ENCODE measurements at places on chromosomes 12 and 14.

GRCh38 chr14:38775986-38776385 is 327.0 kb downstream of the SEC23A start:
- DNase-seq = no peak

DNA sequence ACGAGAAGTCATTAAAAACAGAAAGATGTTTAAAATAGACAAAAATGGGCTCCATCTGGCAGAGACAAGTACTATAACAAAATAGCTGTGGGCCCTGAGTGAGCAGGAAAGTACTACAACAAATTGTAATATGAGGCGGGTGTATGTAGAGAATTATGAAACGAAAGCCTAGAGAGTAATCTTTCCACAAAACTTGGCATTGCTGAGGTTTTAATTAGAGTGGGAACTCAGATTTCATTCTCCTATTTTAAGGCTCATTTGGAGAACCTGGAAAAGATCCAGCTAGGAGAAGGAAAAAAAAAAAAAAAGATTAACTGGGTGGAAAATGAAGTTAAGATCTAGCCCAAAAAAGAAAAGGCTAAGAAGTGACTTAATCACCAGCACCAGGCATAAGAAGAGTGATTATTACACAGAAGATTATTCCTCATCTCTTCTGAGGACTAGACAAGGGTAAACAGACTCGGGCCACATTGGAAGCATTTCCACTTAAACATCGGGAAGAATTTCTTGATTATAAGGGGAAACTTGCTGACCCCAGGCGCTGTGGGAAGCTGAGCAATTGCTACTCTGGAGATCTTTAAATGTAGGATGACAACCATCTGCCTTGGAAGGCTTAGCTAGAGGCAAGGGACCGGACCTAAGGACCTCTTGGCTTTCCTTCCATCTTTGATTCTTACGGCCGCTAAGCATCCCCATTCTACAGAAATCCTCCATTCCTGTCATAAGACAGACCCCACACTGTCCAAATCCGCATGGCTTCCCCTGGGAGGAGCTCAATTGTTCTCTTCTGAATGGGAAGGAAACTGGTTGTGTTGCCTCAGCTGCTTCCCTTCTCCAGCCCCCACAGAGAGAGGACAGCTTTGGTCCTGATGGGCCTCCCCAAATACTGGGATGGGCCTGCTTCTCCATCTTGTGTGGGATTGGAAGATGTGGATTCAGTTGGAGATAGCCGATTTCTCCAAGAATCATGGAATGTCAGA is 40.6 kb downstream of the IGF1 start:
- no peak for DNase-seq

- no peak for DNase-seq
These were observed at the start of gene NEUROD4 for GRCh38 chr12:55019784-55020183. Gene NEUROD4, plus strand, starts transcription at chr12:55019974. Its CDS starts 6,466 bp downstream, at chr12:55026440.

DNA sequence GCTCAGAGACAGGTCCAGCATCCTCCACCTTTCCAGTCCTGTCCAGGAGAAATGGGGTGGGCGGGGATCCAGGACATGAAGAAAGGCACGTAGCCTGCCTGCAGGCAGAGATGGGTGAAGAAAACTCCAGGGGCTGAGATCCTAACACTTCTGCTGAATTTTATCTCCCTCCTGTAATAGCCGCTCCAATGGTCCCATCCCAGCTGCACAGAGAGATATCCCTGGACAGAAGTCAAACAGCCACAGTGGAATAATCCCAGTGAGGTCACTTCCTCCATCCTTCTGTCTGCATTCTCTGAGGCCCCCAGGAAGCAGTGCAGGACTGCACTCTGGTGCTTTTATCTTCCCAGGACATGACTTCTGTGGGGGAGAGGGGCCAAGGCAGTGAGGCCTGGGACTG is 26.3 kb downstream of the KRT18 start:
- no peak for DNase-seq

- peak; percentile 64 for DNase-seq
These were observed 1030.4 kb downstream of the TMEM121 start for GRCh38 chr14:106556665-106557289.

GRCh38 chr14:62667421-62667914 is 377.8 kb downstream of the KCNH5 start:
- DNase-seq = no peak

DNA sequence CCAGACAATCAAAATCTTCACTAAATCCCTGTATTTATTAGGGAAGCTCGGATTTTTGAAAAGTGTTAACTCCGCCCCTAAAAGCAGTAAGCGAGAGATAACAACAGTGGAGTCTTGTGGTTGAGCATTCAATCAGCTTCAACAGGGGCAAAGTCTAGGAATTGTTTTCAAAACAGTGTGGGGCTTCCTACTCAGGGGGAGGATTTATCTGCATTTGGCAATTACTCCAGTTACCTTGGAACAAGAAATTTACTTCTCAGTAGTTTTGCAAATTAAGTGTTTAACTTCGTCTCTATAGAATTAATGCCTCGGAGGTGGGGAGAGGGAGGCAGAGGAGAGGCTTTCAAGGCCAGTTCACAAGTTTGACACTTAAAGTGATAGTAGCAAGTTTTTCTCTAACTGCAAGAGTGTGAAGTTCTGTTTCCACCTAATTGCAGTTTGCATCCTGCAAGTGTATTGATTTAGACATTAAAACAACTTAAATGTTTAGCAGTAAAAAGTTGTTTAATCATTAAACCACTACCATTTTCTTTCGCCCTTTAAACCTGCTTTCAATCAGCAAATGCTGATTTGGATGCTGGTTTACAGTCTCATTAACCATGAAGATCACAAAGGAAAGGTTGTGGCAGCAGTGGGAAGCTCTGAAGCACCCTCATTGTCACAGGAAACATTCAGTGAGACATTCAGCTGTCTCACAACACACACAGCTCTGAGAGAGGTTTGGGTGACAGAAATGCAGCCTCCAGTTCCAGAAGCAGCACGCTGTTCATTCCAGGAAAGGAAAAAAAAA is 102.0 kb downstream of the HMGA2 start:
- no peak for DNase-seq

- no peak for DNase-seq
These were observed 448.8 kb downstream of the FLRT2 start for GRCh38 chr14:85978582-85979250.

- DNase-seq = no peak
These were observed 178.4 kb downstream of the ITPR2 start for GRCh38 chr12:26654623-26655022.

GRCh38 chr14:66140213-66140918 is 345.8 kb upstream of the CCDC196 start:
- no peak for DNase-seq

- no peak for DNase-seq
These were observed 129.9 kb downstream of the NPAS3 start for GRCh38 chr14:33068626-33069025.

- peak; percentile 24 for DNase-seq
These were observed 26.2 kb downstream of the RFLNA start for GRCh38 chr12:124321040-124321481.

- no peak for DNase-seq
These were observed 164.0 kb downstream of the FOXN3 start for GRCh38 chr14:89252887-89253532.

DNA sequence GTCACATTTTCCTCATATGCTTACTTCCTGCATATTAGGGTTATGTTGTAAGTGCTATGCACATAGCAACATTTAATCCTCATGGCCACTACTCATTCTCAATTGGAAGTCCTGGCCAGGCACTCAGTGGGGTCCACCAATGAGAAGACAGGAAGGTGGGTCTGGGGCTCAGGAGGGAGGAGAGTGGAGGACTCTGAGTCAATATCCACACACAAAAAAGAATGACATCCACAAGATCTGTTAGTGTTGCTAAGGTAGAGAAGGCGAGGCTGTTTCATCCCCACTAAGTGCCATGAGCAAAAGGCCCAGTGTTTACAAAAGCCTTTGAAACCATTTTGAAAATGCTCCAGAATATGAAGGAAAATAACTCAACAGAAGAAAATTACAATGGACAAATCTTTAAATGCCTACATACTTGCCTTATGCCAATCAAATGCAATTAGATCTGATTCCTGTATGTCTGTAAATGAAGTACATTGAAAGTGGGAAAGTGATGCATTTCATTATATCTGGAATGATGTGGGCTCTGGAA is 53.9 kb downstream of the EID3 start:
- no peak for DNase-seq

DNA sequence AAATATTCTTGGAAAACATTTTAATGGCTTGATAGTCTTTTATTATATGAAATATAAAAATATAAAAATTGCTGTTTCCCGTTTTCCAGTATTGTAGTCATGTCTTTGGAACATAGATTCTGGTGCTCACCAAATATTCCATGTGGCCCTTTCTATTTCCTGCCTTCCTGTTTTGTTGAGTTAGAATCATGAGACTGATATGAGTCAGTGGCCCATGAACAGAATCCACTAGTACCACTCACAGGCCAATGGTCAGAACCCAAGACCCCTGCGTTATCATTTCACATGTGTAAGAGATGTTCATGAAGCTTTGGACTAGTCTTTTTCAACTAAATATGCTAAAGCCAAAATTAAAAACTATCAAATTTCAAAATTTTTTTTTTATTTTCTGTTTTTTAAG is 56.9 kb downstream of the BICD1 start:
- no peak for DNase-seq

GRCh38 chr14:55450124-55450523 is 9.7 kb upstream of the TBPL2 start:
- no peak for DNase-seq

DNA sequence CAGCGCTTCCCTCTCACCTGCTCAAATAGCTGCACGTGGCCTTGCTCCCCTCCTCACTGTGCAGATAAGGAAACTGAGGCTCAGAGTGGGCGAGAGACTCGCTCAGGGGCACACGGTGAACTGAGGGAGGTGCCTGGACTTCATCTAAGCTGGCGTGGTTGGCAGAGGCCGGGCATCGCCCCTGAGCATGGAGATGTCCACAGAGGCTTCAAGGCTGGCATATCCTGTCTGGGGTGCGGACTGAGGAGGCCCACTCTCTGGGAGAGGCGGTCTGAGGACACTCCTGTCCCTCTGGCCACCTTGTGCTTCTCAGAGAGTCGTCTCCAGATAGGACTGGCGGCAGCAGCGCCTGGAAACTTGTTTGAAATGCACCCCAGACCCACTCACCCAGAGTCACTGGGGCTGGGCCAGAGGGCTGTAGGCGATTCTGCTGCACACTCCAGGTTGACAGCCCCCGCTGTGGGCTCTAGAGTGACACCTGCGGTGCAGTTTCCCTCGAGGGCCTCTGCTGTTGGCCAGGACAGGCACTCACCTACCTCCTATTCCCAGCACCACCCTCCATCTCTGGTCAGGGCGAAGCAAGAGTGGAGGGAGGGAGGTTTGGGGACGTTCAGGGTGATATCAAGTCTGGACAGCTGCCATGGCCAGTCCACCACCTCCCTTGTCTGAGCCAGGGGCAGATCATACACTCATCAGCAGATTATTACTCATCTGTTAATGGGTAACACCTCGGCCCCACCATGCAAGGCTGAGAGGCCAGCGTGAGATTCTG is 11.2 kb upstream of the LBHD2 start:
- DNase-seq = no peak

- DNase-seq = no peak
These were observed 25.1 kb downstream of the TESPA1 start for GRCh38 chr12:54959291-54960018.

- no peak for DNase-seq
These were observed 687.5 kb upstream of the FBXO33 start for GRCh38 chr14:40119765-40120164.

DNA sequence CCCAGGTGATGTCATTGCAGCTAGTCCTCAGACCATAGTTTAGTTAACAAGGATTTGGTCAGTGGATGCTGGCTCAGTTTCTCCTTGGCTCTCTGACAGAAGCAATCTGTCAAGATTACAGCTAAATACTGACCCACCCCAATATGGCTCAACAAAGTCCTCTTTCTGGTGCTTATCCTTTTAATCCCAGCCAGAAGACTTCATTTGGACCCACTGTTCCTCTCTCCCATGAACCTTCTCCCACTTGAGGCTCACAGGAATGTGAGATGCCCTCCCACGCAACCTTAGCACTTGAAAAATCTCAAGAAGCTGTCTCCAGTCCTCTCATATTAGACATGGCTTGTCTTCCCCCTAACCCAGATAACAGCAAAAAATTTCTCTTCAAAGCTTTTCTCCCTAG is 47.7 kb downstream of the C12orf50 start:
- no peak for DNase-seq

DNA sequence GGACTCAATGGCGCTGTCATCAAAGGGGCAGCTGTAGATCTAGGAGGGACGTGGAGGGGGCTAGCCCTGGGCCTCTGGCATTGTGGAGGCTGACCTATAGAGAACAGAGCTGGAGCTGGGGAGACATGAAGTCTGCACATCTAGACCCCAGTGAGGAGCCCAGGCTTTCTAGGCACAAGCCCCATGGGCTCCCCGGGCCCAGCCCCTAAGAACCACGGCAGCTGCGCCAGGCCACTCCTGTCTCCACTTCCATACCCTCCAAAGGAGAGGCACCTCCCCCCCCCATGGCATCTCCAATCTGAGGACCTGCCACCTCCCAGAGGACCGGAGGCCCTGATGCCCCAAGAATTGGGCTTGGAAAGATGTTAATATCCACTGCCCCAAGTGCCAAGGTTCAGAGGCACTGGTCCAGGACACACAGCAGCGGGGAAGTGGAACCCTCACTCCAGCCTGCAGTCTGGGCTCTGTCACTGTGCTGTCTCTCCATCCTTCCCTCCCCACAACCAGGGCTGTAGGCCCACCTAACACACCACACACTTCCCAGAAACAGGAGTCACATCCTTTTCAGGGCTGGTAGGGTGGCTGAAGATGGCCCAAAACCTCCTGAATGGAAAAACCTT is 4.5 kb downstream of the ANKRD9 start:
- no peak for DNase-seq

DNA sequence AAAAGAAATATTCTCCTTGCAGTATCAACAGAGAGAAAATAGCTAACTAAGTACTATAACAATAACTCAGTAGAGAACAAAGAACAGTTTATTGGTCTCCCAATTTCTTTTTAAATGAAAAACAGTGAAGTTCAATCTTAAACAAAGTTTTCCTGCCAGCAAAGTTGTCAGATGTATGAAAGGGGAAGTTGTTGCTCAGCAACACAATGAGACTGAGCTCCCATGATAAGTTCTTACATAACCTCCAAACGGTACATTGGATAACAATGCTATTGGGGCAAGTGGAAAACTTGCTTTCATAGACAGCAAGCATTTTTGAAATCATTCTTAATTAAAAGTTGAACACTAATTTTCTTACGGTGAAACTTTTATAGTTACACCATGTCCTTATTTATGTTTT is 94.9 kb downstream of the ALG10B start:
- DNase-seq = no peak

DNA sequence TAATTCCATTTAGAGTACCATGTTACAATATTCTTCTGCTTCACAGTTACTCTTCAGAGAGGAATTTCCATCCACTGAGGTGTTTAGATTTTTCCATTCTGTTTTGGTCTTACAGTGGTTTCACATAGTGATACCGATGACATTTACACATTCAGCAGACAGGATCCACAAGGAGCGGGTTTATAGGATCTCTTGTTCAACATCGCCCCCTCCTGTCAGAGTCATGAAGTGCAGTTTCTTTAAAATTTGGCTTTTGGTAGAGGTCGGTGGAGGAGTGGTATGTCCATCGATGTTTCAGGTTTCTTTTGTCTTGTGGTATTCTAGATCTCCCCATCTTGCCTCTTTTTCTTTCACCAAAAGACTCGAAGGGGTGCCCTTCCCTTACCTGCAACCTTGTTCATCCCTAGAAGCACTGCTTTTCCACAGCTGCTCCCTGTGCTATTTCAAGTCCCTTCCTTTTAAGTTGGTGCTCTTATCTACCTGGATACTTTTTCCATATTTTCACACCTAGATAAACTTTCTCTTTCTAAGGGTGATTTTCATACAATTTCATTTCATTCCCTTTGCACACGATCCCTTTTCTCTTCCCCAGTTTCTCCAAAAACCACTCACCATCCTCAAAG is 181.3 kb downstream of the ITPR2 start:
- peak; percentile 3 for DNase-seq
